CD8-positive, alpha-beta memory T cell (primary cell): ENCODE measurements at places on chromosomes 13 and 19.
A peak's percentile ranks its signal among the peaks of the same experiment; 100 is the strongest.

- DNase-seq, result no peak
These were observed 66.1 kb downstream of the FGF9 start for GRCh38 chr13:21736926-21737325.

GRCh38 chr13:80371840-80372509, 31.0 kb upstream of the SPRY2 start:
- DNase-seq, result no peak

DNA sequence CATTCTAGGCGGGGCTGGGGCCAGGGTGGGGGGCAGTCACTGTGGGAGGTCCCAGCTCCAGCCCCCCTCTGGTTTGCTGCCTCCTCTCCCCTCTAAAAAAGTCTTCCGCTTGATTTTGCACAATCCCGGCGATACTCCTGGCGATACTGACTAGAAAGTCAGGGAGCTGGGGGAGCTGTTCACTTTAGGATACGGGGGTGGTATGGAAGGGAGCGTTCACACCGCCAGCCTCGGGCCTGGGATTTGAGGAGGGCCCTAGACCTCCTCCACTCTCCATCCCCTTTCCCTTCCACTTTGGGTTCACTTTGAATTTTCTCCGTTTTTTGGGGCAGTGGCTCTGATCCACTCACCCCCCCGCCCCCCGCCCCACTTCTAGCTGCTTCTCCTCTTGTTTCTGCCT, 35.0 kb downstream of the KEAP1 start:
- DNase-seq, result no peak

- DNase-seq, result no peak
These were observed 216.5 kb downstream of the DCLK1 start for GRCh38 chr13:35914662-35915061.

GRCh38 chr19:15365264-15365663, 14.3 kb downstream of the AKAP8 start:
- no peak for DNase-seq

DNA sequence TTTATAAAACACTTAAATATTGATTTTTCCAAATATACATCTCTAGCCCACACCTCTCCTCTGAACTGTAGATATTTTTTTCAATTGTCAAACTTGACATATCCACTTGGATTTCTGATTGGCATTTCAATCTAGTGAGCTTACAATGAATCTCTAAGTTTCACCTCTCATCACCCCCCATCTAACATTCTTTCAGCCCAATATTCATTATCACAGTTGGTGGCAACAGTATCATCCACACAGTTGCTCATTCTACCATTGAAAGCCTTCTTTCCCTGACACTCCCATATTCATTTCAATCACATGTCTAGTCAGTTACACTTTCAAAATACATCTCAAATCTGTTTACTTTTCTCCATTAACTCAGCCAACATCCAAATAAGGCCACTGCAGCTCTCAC, 385.2 kb downstream of the PCDH20 start:
- no peak for DNase-seq

- DNase-seq, result peak; percentile 48
These were observed 589 bp downstream of the R3HDM4 start for GRCh38 chr19:912181-913079.

GRCh38 chr19:45994456-45994997, 740 bp upstream of the CCDC61 start:
- no peak for DNase-seq

DNA sequence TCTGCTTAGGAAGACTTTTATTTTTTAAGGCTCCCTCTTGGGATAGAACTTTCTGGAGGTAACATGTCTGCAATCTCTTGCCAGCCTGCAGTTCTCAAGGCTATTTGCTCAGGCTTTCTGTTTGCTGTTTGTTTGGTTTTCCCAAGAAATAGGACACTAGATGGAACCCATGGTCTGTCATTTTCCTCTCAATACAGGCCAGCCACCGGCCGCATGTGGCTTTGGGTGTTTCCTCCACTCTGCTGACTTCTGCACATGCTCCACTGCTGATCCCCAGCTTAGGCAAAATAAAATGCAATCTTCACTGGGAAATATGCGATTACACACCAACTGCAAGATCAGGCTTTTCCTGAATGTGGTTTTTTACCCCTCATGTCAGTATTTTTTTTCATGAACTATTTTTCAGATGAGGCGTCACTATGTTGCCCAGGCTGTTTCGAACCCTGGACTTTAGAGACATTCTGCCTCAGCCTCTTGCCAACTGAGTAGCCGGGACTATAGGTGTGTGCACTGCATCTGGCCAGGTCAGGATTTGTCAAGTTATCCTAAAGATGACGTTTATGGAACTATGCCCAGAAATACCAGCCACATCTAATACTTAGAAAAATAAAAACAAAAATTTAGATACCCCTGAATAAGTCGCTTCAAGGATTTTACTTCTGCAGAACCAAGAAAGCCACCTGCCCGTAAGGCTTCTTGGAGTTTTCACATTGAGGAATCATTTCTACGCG, 94.3 kb upstream of the PABPC3 start:
- DNase-seq, result no peak

GRCh38 chr13:113320226-113320875, 23.3 kb downstream of the LAMP1 start:
- DNase-seq, result no peak

DNA sequence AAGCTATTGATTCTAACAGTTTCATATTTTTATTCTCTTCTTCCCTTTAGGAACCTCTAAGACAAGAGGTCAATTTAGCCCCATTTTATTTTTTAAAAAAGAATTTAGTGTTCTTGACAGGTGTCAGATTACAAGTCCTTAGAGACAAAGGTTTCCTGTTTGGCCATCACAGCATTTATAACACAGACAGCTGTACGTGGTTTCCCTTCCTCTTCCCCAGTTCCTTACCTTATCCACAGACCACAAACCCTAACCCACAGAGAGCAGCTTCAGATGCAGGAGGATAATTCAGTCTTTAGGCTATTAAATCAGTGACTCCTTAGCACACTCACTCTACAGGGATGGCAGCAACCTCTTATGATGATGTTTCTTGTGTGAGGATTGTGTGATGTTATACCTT, 1210.1 kb downstream of the DIAPH3 start:
- no peak for DNase-seq

DNA sequence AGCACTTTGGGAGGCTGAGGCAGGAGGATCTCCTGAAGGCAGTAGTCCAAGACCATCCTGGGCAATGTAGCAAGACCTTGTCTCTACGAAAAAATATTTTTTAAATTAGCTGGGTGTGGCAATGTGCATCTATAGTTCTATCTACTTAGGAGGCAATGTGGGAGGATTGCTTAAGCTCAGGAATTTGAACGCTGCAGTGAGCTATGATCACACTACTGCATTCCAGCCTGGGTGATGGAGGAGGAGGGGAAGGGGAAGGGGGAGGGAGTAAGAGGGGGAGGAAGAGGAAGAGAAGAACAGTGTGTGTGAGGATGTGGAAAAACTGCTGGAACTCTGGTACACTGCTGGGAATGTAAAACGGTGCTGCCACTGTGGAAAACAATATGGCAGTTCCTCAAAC, 9.2 kb upstream of the CLIP3 start:
- no peak for DNase-seq
